ENCODE measurements at places on chromosomes 6 and 20.

GRCh38 chr6:160101277-160102205 lies 20.1 kb upstream of the SLC22A1 start:
- H3K27me3 ChIP-seq: no peaks in the 10 kb centered on the region
- peaks cover 70% of the 10 kb centered on the region for H3K36me3 ChIP-seq
- H3K4me1 ChIP-seq: no peaks in the 10 kb centered on the region
- H3K27ac ChIP-seq: no peak overlapping the region
- no peak for DNase-seq

DNA sequence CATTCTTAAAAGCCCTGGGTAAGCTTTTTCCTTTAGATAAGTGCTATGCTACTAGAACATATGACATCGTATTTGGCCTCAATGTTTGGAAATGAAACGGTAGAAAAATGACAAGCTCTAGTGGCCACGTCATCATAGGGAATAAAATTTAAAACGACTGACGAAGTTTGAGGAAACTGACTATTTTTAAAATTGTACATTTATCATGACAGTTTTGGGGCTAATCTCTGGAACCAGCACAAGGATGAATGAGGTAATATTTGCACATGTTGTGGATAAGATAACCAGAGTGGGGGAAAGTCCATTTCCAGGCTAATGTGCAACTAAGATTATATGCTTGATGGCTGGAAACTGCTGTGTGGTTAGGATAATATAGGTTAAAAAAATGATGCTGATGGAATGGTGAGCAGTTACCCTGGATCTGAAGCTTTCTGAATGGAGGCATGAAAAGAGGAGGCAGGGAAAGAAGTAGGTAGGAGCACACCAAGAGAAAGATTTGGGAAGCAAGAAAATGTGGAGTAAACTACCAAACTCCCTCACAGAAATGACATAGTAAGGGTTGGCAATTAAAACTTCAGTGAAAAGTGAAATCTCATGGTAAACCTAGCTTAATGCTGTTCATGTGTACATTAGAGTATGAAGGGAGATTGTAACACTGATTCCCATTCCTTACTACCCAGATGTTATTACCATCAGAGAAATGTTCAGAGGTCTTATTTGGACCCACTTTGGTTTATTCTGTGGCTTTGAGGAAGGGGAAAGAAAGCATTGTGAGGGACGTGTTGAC lies 42.7 kb upstream of the CEP162 start:
- no peaks in the 10 kb centered on the region for H3K36me3 ChIP-seq
- H3K27me3 ChIP-seq: no peaks in the 10 kb centered on the region
- no peak for DNase-seq
- no peaks in the 10 kb centered on the region for H3K4me1 ChIP-seq

DNA sequence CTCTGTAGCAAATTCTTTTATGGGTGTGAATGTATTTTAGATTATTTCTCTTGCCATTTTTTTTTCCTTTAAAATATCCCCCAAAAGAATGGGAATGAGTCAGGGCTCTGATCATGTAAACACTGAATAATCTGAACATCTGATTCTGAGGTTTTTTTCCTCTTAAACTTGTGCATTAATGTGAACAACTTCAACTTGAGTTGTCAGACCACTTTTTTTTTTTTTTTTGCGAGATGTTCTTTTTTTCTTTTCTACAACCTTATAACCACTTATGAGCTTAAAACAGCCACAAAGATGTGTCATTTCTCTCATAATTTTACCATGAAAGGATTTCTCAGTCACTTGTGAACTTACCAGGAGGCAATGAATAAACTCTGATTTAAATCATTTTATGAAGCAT lies 85.3 kb downstream of the TBC1D7 start:
- no peaks in the 10 kb centered on the region for H3K36me3 ChIP-seq
- H3K27me3 ChIP-seq: no peaks in the 10 kb centered on the region
- no peaks in the 10 kb centered on the region for H3K4me1 ChIP-seq
- no peak for DNase-seq
- H3K4me3 ChIP-seq: no peak overlapping the region

DNA sequence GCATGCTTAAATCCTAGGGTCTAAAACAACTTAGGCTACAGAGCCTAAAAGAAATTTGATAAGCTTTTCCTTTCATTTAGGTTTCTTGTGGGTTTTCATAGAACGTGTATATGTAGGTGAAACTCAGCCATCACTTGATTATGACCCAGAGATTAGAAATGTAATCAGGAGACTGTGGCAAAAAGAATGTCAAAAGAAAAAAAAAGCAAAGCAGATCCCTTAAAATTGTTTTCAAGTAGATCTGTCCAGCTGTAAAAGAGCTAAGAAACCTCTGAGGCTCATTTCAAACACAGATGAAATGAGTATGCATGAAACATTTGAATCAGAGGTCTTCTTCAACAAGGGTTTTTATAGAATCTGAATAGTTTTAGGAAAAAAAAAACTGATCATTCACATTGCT lies 341.3 kb upstream of the PRDM1 start:
- no peaks in the 10 kb centered on the region for H3K4me1 ChIP-seq
- no peak overlapping the region for H3K4me3 ChIP-seq
- no peak overlapping the region for H3K27ac ChIP-seq
- H3K36me3 ChIP-seq: no peaks in the 10 kb centered on the region

DNA sequence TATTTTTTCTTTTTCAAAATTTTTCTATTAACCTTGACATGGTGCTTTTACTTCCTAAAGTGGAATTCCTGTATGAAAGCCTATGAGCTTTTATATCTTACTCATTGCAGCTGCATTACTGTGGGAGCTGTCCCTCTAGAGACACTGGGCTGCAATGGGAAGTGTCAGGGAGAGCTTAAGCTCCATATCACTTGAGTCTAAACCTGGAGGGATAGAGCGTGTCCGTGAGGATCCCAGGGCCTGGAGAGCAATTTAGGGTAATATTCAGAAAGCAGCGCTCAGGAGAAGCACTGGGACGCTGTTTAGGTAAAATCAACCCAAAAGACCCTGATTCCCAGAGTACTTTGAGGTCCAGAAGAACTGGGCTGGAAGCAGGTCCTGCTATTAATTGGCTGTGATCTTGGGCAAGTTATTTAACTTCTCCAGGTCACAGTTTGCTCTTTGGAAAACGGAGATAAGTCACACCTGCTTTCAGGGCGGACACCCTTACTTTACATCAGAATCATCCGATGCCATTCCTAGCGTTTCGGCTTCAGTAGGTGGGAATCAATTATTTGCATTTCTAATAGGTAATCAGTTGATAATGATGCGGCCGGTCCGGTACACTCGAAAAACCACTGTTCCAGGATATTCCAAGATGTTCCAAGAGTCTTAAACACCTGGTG lies 628 bp upstream of the ERGIC3 start:
- peak overlapping the region; percentile 83 for H3K4me3 ChIP-seq
- H3K36me3 ChIP-seq: peaks cover 21% of the 10 kb centered on the region
- no peak overlapping the region for H3K27ac ChIP-seq
- no peak for DNase-seq
- H3K4me1 ChIP-seq: peaks cover 16% of the 10 kb centered on the region

GRCh38 chr6:157433678-157434081 lies 52.7 kb downstream of the ZDHHC14 start:
- H3K27me3 ChIP-seq: no peaks in the 10 kb centered on the region
- H3K27ac ChIP-seq: no peak overlapping the region
- no peak overlapping the region for H3K4me3 ChIP-seq
- DNase-seq: no peak
- no peaks in the 10 kb centered on the region for H3K4me1 ChIP-seq

DNA sequence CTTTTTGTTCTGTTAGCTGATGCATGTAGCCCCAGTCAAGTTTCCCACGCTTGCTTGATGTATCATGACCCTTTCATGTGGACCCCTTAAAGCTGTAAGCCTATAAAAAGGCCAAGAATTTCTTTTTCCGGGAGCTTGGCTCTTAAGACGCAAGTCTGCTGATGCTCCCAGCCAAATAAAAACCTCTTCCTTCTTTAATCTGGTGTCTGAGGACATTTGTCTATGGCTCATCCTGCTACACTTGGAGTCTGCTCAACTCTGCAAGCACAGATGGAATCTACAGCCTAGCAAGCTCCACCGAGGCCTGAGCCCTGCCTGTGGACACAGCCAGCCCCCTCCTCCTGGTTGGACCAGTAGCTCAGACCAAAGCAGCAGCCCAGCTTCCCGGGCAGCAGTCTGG lies 3.4 kb downstream of the CST2 start:
- H3K27me3 ChIP-seq: no peaks in the 10 kb centered on the region
- no peaks in the 10 kb centered on the region for H3K4me1 ChIP-seq
- H3K36me3 ChIP-seq: no peaks in the 10 kb centered on the region
- no peak overlapping the region for H3K4me3 ChIP-seq

DNA sequence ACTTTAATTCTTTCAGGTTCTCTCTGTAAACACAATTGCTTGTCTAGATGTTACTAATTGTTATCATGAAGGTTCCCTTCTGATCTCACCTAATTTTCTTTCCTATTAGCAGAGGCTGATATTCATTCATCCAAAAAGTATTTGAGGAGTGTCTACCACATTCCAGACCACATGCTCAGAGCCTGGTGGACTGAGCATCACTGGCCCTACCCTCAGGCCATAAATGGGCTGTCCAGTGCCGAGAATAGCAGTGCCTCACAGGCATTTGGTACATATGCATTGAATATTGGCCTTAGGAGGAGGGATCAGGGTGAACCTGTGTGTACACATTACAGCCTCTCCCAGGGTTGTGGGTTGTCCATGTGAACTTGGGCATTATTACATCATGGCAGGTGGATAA lies 40.4 kb upstream of the PRELID3B start:
- no peak overlapping the region for H3K4me3 ChIP-seq
- no peak for DNase-seq
- no peaks in the 10 kb centered on the region for H3K4me1 ChIP-seq
- no peak overlapping the region for H3K27ac ChIP-seq

GRCh38 chr6:90835596-90836212 lies 248.8 kb upstream of the MAP3K7 start:
- no peak for DNase-seq
- no peaks in the 10 kb centered on the region for H3K4me1 ChIP-seq
- H3K27ac ChIP-seq: no peak overlapping the region
- no peaks in the 10 kb centered on the region for H3K36me3 ChIP-seq
- H3K27me3 ChIP-seq: no peaks in the 10 kb centered on the region
- H3K4me3 ChIP-seq: no peak overlapping the region

GRCh38 chr6:121321282-121321681 lies 13.0 kb downstream of the TBC1D32 start:
- H3K27ac ChIP-seq: no peak overlapping the region
- H3K4me3 ChIP-seq: no peak overlapping the region
- DNase-seq: no peak
